Activated T-helper 1 cell treated with anti-CD3 and anti-CD28 coated beads, Interleukin-2, amount 50 U/mL, for 16 hours (primary cell): ENCODE measurements at places on chromosomes 11 and 22.

DNA sequence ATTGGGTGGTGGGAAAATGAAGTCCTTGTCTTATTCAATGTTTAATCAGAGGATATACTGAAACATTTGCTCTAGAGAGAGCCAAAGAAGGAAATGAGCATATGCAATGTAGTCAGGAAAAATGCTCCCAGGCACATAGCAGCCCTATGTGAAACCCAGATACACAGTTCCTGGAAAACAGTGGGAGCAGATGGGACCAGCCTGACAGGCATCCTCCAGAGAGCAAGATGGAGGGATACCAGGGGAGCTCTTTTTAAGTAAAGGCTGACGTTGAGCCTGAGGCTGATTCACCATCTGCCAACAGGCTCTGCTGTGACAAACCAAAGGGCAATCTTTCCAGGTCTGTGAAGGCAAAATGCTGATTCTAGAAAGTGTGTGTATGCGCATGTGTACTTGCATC lies 559.4 kb upstream of the KIRREL3 start:
- DNase-seq, result no peak

DNA sequence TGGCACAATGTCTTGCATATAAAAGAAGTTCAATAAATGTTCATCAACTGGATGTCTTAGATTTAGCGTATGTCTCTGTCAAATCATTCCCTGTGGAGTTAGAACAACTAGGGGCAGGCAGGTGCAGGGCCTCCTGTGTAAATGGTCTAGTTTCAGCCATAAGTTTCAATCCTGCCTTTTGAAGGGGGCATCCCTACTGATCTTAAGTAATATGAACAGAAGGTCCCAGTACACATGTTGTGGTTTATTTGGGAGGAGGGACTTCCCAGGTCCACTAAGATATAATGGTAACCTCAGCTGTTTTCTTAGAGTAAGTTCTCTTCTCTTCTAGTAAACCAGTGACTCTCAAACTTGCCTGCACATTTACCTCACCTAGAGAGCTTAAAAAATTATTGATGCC lies 19.8 kb downstream of the TTC12 start:
- no peak for DNase-seq

DNA sequence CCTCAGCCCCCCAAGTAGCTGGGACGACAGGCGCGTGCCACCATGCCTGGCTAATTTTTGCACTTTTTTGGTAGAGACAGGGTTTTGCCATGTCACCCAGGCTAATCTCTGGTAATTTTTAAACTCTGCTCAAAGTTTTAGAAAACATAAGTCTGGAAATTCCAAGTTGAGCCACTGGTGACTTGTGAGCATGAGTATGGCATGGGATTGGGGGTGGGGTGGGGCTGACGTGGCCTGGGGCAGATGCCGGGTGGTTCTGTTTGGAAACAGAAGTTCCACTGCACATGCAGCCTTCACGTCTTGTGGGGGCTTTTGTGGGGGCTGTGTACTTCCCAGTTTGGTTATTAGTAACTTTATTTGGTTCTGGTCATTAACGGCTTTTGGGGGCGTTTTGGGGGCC lies 67.3 kb downstream of the PTPRJ start:
- no peak for DNase-seq

GRCh38 chr11:11458485-11458884 lies 105.4 kb upstream of the CSNK2A3 start:
- no peak for DNase-seq

- peak; percentile 26 for DNase-seq
Measured at GRCh38 chr11:14075118-14076078, 112.9 kb downstream of the SPON1 start.

DNA sequence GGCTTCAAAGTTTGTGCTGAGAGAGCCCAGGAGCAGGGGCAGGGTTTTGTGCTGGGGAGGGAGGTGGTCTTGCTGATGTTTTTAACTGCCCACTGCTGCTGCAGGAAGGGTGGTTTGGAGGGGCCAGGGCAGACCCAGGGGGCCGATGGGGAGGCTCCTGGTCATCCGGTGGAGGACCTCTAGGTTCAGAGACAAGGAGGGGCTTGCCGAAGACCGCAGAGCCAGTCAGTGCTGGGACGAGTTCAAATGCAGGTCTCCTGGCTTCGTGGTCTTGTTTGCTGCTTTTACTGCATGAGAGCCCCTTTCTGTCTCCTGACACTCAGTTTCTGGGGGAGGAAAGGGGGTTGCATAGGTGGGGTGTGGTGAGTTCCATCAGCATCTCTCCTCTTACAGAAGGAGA lies 26.0 kb downstream of the CACNA1I start:
- no peak for DNase-seq

- no peak for DNase-seq
Measured at GRCh38 chr11:95647871-95648270, 141.7 kb downstream of the FAM76B start.

- no peak for DNase-seq
Measured at GRCh38 chr11:77126861-77127234, 1.2 kb upstream of the MYO7A start.

DNA sequence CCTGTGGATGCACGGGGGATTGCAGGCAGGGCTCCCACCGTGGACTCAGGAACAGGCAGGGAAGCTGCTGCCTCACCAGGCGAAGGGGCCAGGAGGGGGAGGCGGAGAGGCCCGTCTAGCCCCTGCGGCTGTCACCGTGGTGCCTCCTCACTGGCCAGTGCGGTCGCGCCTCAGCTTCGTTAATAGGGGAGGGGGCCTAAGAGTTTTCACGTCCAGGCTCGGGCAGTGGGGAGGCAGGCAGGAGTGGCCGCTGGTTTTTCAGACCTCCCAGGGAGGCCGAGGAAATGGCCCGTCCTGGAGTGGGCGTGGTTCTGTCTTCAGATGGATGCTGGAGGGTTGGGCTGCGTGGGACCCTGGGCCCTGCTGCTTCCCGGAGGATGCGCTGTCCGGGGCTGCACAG lies 91.1 kb upstream of the B3GAT1 start:
- no peak for DNase-seq

DNA sequence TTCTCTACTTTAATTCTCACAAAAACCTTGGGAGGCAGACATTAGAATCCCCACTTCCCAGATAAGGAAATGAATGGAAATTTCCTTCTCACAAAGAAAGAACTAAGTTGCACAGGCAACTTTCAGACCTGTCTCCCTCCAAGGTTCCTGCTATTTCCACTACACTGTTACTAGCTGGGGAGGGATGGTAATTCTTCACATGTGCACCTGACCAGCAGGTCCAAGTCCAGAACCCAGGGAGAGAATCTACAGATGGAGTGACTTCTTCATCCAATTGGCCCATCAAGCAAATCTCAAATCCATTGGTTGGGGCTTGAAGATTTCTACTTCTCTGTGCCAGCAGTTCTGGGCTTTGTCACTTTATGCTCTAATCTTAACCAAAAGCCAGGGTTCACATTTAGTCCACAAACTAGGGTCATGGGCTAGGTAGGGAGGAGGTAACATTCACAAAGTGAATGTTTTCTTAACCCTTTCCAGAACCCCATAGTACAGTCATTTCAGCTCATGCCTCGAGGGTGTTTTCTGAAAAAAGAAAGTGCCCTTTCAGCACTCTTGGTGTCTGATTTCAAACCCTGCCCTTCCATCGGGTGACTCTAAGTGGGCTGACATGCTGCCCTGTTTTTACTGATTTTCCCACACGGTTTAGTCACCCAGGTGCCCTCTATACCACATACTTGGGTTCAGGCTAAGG lies 2.7 kb downstream of the POU2AF1 start:
- DNase-seq, result no peak

GRCh38 chr11:16468735-16469453 lies 112.5 kb upstream of the SOX6 start:
- no peak for DNase-seq
